Fibroblast of skin of right biceps (primary cell): ENCODE measurements at places on chromosomes 3 and 15.
A peak's percentile ranks its signal among the peaks of the same experiment; 100 is the strongest.

DNA sequence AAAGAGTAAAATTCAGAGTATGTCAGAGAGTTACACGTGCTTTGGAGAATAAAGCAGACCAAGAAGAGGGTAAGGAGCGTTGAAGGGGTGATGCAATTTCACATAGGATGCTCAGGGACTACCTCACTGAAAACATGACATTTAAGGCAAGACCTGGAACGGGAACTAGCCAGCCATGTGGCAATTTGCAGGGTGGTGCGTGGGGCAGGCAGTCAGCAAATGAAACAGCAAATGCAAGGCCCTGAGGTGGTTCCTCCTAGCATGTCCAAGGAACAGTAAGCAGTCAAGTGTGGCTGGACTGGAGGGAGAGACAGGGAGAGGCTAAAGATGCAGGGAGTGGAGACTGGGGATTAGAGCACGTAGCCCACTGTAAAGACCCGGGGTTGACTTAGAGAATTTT, 146.1 kb upstream of the LPP start:
- DNase-seq: no peak

DNA sequence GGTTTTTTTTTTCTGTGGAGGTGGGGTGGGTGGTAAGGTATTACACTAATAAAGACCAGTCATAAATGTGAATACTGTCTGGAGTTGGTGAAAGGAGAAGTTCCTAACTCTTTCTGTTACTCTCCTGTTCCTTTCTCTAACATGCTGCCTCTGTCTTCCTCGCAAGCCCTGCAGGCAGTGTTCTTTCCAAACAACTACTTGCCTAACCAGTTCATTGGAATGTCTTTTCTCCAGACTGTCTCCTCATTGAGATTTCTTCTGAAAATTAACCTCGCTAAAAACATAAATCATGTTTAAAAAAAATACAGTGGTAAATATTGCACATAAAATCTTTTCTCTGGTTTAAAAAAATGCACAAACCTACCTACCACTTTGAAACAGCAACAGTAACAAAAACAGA, 135.2 kb downstream of the TP63 start:
- peak; percentile 6 for DNase-seq

GRCh38 chr3:87997298-87997697, 61.5 kb downstream of the CGGBP1 start:
- DNase-seq: no peak

DNA sequence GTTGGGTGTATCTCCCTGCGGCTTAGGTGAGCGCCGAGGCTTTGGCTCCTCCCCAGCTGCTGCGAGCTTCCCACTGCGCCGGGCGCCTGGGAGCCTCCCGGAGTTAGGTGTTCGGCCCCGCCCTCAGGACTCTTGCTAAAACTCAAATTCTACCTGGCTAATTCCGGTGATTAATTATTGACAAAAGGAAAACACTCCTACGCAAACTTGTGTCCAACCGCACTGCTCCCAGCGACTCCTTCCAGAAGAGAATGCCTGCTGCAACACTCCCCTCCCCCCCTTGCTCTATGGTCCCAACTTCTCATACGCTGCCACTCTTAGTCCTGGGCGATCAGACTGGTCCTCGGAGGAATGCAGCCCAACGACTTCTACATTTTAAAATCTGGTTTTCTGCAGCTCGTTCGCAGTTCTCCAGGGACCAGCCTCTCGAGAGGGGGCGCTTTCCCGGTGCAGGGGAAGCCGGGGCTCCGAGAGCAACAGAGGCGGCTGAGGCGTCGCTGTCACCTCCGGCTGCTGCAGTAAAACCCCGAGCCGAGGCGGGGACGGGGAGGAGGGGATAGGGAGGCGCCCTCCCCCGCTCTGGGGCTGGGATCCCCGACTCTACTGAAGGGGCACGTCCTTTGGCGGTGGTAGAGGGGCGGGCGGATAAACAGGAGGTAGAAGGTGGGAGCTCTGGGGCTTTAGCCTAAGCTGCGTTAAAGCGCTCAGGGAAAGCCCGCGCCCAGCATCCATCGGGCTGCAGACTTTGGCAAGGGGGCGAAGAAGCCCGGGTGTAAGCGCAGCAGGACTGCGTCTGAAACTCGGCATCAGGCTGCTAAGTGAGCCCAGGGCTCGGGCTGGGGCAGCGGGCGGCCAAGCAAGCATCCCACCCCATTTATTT, at the start of gene SPTSSB:
TSS of gene SPTSSB (minus strand) at position 77 of the 880 bp plus-strand sequence. CDS start 25,194 bp downstream, outside the sequence.
- peak; percentile 29 for DNase-seq

- no peak for DNase-seq
Measured at GRCh38 chr3:15456321-15456720, 28.9 kb downstream of the EAF1 start.

- DNase-seq: peak; percentile 84
Measured at GRCh38 chr3:8964436-8965370, 1.4 kb upstream of the RAD18 start.

GRCh38 chr3:149577801-149578200, 80.0 kb downstream of the WWTR1 start:
- no peak for DNase-seq

- no peak for DNase-seq
Measured at GRCh38 chr15:70576276-70576675, 187.1 kb downstream of the UACA start.

- DNase-seq: no peak
Measured at GRCh38 chr3:15345608-15346137, 13.3 kb upstream of the SH3BP5 start.

DNA sequence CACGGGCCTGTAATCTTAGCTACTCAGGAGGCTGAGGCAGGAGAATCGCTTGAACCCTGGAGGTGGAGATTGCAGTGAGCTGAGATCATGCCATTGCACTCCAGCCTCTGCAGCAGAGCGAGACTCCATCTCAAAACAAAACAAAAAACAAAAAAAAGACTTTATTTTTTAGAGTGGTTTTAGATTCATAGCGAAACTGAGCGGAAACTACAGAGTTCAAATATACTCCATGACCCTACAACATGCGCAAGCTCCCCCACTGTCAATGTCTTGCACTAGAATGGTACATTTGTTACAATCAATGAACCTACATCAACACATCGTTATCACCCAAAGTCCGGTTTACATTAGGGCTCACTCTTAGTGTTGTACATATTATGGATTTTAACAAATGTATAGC, 2.2 kb upstream of the CRTAP start:
- DNase-seq: no peak

- peak; percentile 83 for DNase-seq
Measured at GRCh38 chr3:144875211-144875610, 903.6 kb downstream of the DIPK2A start.

DNA sequence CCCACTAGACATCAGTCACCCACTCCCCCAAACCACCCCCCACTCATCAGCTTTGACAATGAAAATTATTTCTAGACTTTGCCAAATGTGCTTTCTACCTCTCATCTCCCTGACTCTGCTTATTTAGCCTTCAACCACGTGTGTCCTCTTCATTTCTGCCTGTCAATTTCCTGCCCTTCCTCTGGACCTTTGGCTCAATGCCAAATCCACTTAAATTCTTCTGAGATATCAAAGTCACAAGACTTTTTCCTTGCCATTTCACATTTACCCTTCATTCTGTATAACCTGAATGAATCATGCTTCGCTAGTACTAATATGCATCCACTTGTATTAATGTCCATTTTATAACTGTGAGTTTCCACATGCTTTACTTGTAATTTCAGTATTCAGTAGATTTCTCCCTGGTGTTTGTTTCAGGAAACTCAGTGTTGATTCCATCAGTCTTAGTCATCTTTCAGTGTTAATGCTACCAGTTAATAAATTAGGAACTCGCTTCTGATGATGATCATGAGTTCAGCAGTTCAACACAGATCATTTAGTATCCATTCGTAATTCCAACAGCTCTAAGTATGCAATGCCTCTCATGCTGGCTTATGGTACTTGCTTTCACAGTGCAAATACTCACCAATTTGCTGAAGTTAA, 128.2 kb upstream of the OSTN start:
- DNase-seq: peak; percentile 41

DNA sequence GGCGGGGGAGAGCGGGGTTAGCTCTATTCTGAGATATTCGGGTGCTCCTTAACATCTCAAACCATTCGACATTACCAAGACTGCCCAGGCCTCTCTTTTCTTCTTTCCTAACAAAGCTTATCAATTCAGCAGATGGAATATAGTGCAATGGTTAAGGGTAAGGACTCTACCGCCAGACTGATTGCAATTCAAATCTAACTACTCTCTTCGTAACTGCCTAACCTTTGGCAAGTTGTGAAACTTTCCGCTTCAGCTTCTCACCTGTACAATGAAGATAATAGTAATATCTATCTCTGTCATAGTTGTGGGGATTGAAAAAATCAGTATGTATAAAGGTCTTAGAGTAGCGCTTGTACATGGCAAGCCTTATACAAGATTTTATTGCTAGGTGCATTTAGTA, 972 bp downstream of the UBA5 start:
- DNase-seq: no peak

DNA sequence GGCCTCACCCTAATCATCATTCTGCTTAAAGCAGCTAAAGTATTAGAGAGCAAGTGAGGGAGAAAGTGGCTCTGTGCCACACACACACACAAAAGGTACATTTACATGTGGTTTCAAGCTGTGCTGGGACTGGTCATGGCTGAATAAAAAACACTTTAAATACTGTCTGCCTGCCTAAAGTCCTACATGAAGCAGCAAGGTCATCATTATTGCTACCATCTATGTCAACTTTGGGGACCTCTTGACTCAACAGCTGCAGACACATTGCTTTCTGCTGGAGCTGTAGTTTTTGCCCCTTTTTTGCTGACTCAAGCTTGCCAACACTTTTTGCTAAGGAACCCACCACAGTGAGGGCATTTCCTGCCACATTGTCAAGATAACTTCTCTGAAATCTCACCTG, 1237.9 kb downstream of the ROBO2 start:
- DNase-seq: no peak

- no peak for DNase-seq
Measured at GRCh38 chr3:53416530-53416929, 69.2 kb upstream of the DCP1A start.

DNA sequence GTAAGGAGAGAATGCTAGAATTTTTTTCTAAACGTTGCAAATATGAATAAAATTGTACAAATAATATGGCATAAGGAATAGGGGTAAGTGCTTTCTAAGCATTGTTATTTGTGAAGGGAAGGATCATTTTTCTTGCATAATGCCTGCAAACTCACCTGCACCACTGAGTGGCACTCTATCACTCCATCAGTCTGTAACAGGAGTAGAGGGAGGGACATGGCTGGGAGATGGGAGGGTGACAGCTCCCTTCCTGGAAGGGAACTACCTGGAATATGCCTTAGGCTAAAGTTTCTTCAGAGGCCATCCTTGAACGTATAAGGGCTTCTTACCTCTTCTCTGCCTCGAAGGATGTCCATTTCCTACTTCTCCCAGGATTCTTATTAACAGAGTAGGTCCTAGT, 3.0 kb downstream of the NAALADL2 start:
- DNase-seq: no peak

DNA sequence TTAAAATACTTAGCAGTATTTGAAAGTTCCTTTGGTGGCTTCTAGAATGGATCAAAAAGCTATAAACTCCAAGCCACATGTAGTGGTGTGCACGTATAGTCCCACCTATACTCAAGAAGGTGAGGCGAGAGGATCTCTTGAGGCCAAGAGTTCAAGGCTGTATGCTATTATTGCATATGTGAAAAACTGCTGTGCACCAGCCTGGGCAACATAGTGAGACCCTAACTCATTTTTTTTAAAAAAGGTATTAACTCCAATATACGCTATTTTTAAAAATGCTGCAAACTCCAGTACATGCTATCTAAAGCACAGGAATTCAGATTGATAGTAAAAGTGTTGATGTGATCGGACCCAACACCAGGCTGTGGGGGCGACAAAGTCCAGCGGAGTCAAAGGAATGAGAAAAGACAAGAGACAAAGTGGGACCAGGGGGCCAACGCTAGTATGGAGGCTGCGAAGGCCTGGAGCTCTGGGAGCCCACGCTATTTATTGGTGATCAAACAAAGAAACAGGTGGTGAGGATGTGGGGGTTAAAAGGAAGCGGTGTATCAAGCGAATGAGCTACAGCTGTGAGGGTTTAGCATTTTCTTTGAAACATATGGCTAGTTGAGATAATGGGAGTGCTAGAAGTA, 66.6 kb downstream of the ARIH1 start:
- no peak for DNase-seq

DNA sequence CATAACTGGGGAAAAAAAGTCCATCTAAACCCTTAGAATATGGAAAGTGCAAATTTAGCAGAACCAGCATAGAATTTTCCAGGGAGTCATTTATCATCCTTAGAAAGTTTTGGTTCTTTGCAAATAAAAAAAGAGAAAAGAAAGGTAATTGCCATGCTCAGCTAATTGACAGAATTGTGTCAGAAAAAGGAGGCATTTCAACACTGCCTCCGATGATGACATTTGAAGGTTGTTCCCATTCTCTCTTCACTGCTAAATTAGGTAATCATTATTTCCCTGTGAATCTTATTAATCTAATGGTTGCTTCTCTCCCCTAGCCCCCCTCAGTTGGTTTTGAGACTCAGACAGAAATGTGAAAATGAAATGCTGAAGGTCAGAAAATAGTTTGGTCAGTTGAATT, 139.2 kb downstream of the PDCD6IP start:
- no peak for DNase-seq

GRCh38 chr3:179544981-179545645, 17.6 kb upstream of the ACTL6A start:
- peak; percentile 89 for DNase-seq

DNA sequence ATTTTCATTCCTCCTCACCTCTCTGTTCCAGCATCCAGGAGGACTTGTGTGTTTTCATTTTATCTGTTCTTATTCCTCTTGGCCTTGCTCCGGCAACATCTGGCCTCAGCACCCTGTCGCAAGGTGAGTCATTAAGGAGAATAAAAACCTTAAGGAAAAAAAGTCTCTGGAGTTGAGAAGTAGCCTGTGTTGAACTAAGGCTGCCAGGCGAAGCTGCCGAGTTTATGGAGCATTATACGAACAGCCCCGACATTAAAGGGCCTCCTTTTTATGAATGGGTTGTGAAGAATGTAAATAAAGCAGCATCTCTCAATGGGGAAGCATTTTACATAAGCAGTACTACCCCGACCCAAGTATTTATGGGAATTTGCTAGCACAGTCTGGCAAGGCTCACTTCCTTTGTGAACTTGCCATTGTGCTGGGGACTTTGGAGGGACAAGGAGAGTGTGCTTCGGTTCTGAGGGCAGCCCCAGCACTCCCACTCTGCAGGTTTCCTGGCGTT, 4.7 kb downstream of the BAHD1 start:
- peak; percentile 47 for DNase-seq
